ENCODE measurements at places on chromosomes 1 and 21. TPM values are rescaled to one million over a fixed set of nuclear protein-coding genes. Genes with fewer than 3 reads are reported as not detected.

The MCOLN3 gene
- total RNA-seq: not detected

The SH2D2A gene
- 1.2 TPM for total RNA-seq

The CYP4Z1 gene
- total RNA-seq: not detected

The DAB1 gene
- total RNA-seq: 0.33 TPM

The TOE1 gene
- 20.2 TPM for total RNA-seq

The ITLN2 gene
- not detected for total RNA-seq

The KCNK1 gene
- 39.7 TPM for total RNA-seq

The TNFRSF1B gene
- total RNA-seq: not detected

The STUM gene
- total RNA-seq: not detected

The AGL gene
- 10.2 TPM for total RNA-seq

The SEMA6C gene
- 20.8 TPM for total RNA-seq

The SLC1A7 gene
- total RNA-seq: not detected

The ADAM30 gene
- not detected for total RNA-seq

The UCHL5 gene
- 42.4 TPM for total RNA-seq

The VANGL1 gene
- total RNA-seq: 14.3 TPM

The TNFSF4 gene
- total RNA-seq: 0.79 TPM

The CD1E gene
- total RNA-seq: not detected

The LCE6A gene
- not detected for total RNA-seq

The SERPINC1 gene
- total RNA-seq: not detected

The GRHL3 gene
- not detected for total RNA-seq

The LYPD8 gene
- total RNA-seq: 0.22 TPM

The SOX13 gene
- total RNA-seq: 24.3 TPM

The SH2D5 gene
- total RNA-seq: not detected
